ENCODE measurements at places on chromosomes 3 and 15.

DNA sequence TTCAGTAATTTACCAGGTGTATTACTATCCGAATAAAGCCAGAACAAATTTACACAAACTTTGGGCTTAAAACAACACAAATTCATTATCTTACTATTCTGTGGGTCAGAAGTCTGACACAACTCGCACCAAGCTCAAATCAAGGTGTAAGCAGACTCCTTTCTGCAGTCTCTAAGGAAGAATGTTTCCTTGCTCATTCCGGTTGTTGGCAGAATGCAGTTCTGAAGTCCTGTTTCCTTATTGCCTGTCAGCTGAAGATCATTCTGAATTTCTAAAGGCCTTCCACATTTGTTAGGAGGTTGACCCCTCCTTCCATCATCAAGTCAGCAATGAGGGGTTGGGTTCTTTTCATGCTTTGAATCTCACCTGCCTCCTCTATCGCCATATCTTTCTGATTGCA is 183.2 kb downstream of the FHIT start:
- no peak for DNase-seq

- no peak for DNase-seq
Observed at GRCh38 chr3:52894756-52895155, 2.6 kb downstream of the STIMATE start.

- no peak for DNase-seq
Observed at GRCh38 chr3:186994000-186994955, 64.0 kb downstream of the ST6GAL1 start.

- DNase-seq = no peak
Observed at GRCh38 chr3:149442851-149443544, 31.5 kb upstream of the TM4SF4 start.

DNA sequence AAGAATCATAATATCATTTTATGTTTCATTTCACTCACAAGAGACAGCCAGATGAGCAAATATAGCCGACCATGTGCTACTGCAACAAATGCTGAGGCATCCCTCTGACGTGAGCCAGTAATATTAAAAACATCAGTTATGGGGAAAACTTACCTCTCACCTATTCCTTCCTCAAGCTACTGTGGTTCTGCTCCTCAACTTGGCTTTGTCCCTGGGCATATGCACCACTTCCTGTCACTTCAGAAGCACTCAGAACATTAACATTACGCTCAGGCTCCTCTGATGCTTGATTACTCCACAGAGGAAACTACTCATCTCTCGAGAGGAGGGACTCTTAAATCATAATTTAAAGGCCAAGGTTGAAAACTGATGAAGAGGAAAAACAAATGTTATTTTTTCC is 457.0 kb upstream of the ALCAM start:
- no peak for DNase-seq

GRCh38 chr3:129103296-129103695 is 18.3 kb downstream of the RAB43 start:
- DNase-seq = no peak

- DNase-seq = no peak
Observed at GRCh38 chr3:107416138-107416537, 38.9 kb downstream of the CCDC54 start.

- DNase-seq = peak; percentile 50
Observed at GRCh38 chr3:127637546-127637945, 8.6 kb downstream of the PODXL2 start.

DNA sequence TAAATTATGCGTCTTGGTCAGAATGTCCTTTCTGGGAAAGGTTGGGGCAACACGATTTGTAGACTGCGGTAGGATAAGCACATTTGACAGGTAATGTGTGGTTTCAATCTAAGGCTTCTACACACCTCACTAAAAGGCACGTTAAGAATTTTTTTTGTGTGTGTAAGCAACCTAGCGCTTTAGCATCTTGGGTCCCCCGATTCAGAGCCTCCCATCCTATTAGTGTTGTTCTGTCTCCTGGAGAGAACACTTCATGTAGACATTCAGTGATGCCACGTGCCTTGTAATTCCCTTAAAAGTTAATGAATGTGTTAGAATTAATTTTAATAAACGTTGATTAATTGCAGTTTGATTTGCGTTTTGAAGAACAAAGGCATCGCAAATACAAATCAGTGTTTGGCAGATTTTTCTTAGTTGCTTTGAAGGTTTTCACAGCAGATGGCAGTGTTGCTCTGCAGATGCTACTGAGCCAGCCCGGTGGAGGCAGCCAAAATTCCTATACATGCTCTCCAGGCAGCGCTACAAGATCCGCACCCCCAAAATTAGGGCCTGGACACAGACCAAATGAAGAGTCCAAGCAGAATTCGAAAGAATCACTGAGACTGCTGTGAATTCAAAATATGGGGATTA is 63.5 kb downstream of the OTOL1 start:
- no peak for DNase-seq

DNA sequence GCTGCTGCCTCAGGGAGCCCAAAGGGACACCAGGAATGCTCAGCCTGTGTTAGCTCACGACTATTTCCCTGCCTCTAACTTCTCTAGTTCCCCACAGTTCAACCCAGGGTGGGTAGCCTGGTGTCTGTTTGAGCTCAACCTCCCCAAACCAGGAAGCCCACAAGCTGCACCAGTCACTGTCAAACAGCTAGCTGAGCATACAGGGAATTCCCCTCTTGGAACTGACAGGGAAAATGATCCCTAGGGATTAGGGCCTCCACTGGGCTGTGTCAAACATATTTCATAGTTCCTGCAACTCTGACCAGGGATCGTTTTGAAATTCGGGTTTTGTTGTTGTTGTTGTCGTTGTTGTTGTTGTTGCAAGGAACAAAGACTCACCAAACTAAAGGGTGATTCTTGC is 147.1 kb upstream of the ICE2 start:
- DNase-seq = no peak

DNA sequence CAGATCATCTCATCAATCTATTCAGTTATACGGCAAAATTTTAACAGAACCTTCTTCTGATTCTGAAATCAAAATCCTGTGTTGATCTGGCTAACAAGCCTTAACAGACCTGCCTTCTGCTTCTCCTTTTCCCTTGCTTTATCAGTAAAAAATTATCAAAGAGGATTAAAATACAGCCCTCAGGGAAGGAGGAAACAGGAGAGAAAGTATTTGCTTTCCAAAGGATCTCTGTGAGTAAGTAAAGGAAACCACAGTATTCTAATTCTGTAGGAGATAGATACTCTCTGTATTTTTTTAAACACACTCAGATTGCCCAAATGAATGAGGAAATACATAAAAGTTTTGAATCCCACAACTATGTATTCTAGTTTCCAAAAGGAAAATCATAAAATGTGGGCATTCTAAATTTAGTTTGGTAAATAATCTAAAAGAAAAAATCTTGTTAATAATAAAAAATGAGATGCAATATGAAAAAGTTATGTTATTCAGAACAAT is 221.8 kb downstream of the ZIC1 start:
- DNase-seq = no peak

DNA sequence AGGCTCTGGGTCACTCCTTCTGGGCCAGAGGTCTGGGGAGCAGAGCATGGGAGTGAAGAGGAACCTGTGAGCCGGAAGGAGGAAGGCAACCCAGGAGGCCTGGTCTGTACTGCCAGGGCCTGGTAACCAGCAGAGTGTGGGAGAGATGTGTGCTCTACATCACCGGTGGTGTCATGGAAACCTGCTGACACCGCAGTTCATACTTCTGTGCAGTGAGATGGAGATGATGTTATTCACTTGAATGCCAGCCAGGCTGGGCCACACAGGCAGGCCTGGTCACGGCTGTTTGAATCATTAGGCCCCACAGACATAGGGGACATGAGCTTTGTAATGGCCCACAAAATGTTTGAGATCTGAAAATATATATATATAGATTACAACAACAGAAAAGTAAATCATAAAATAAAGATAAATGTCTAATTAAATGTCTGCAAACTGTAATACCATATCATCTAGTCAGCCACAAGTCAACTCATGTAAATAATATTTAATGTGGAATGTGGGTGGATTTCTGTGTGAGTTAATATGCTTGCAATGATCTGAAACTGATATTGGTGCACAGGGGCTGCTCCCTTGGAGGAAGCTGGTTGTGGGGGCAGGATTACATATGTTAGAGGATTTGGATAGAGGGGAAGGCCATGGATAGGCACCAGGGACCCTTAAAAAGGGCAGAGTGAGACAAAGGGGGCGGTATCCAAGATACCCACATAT is 108.5 kb upstream of the PFN2 start:
- no peak for DNase-seq

GRCh38 chr3:106004137-106004681 is 135.4 kb upstream of the CBLB start:
- peak; percentile 24 for DNase-seq

DNA sequence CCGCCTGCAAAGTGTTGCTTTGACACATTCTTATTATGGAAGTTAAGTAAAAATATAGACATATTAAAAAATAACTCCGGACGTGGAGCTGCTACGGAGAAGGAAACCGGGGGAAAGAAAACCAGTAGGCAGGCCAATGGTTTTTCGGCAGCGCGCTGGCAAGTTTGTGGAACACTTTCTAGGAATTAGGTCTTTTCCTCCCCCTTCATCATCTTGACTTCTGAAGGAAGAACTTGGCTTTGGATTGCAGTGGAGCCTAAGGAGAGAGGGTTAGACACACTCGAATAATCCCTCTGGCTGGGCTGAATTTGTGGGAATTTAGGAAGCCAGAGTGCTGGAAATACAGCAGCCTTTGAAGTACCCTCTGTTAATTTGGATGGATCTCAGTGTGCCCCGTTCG is 317 bp downstream of the ROBO2 start:
- DNase-seq = no peak
